Lower lobe of right lung (tissue), 2 donors: ENCODE measurements at places on chromosomes 7 and 10. TPM values are rescaled to one million over a fixed set of nuclear protein-coding genes. Genes with fewer than 3 reads are reported as not detected.

GRCh38 chr10:24849051-24849450 lies 103.4 kb downstream of the PRTFDC1 start:
- no peaks in the 10 kb centered on the region for H3K4me1 ChIP-seq
- H3K27me3 ChIP-seq: no peaks in the 10 kb centered on the region
- no peaks in the 10 kb centered on the region for H3K36me3 ChIP-seq
- DNase-seq: no peak
- peak overlapping the region; percentile 37 for H3K27ac ChIP-seq
- peak overlapping the region; percentile 14 for H3K4me3 ChIP-seq

DNA sequence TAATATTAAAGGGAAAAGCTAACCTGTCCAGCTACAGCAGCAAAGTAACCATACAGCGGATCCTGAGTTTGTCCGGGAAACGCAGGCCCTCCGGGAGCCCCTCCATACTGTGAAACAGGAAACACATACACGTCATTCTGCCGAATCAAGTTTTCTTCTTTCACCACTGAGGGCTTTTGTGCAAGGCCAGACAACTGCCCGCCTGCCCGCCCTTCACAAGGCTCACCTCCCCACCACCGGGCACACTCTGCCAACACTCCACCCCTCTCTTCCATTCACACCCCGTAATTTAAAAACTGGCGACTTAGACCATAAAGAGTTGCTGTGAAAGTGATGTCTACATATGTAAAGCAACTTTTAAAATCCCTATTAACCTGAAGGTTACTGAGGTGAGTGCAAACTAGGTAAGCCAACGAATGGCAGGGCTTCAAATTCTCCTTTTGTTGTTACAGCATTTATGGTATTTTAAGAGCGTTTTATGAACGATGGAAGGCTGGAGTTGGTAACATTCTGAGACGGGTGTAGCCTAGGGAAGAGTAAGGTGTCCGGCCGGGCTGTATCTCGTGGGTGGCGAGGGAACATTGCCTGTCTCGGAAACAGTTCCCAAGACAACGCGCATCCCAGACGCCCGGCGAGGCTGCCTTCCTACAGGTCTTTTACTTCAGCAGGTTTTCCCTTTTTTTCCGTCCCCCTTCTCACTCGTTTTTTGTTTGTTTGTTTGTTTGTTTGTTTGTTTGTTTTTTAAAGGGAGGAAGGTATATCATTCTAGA lies 817 bp downstream of the SRI start:
- H3K27ac ChIP-seq: peak overlapping the region; percentile 92
- H3K4me1 ChIP-seq: peaks cover 22% of the 10 kb centered on the region
- peak; percentile 75 for DNase-seq
- H3K4me3 ChIP-seq: peak overlapping the region; percentile 91

- H3K27me3 ChIP-seq: no peaks in the 10 kb centered on the region
- H3K36me3 ChIP-seq: no peaks in the 10 kb centered on the region
- no peaks in the 10 kb centered on the region for H3K4me1 ChIP-seq
- H3K4me3 ChIP-seq: no peak overlapping the region
Observed at GRCh38 chr7:158252837-158253669, 334.6 kb downstream of the PTPRN2 start.

GRCh38 chr7:29071203-29071874 lies 75.0 kb downstream of the CPVL start:
- DNase-seq: no peak
- H3K27me3 ChIP-seq: no peaks in the 10 kb centered on the region
- no peak overlapping the region for H3K4me3 ChIP-seq
- H3K4me1 ChIP-seq: no peaks in the 10 kb centered on the region

GRCh38 chr7:157872447-157872846 lies 535.6 kb downstream of the DNAJB6 start:
- no peak for DNase-seq
- peaks cover 5% of the 10 kb centered on the region for H3K4me1 ChIP-seq
- peaks cover 12% of the 10 kb centered on the region for H3K27me3 ChIP-seq
- no peak overlapping the region for H3K4me3 ChIP-seq
- H3K27ac ChIP-seq: no peak overlapping the region

DNA sequence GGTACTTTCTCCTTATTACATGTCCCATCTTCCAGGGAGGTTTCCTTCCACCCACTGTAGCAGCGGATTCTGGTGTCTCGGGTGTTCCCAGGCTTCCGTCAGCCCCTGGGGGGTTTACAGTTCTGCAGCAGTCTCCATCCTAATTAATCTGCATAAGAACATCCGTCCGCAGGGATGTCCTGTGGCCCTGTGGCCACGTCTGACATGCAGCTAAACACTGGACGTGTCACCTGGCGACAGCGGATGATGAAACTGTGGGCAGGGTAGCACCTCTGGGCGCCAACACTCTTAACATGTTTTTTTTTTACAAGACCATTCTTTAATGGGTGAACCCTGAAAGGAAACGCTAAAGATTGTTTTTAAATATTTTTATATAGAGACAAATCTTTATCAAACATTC lies 58.2 kb downstream of the DIP2C start:
- DNase-seq: no peak
- no peaks in the 10 kb centered on the region for H3K27me3 ChIP-seq
- H3K4me3 ChIP-seq: no peak overlapping the region

GRCh38 chr10:118840071-118840775 lies 85.5 kb upstream of the CACUL1 start:
- H3K27ac ChIP-seq: no peak overlapping the region
- H3K36me3 ChIP-seq: no peaks in the 10 kb centered on the region
- H3K4me1 ChIP-seq: no peaks in the 10 kb centered on the region
- H3K4me3 ChIP-seq: no peak overlapping the region
- H3K27me3 ChIP-seq: no peaks in the 10 kb centered on the region
- no peak for DNase-seq

DNA sequence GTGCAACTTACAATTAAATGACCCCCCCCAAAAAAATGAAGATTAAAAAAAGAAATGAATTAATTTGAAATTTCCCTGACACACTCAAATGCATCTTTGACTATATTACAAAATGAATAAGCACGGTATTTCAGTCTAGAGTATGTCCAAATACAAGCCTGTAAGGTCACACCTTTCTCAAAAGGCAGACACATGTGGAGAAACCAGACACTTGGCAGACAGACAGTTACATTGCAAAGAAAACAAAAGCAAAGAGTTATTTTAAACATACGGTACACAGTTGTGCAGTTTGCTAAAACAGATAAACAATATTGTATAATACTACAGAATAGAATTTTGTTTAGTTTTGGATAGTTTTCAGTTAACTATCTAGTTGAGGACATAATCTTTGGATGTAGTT lies 153.0 kb downstream of the ATE1 start:
- peak overlapping the region; percentile 31 for H3K27ac ChIP-seq
- no peak for DNase-seq
- no peaks in the 10 kb centered on the region for H3K36me3 ChIP-seq
- H3K27me3 ChIP-seq: no peaks in the 10 kb centered on the region
- H3K4me3 ChIP-seq: no peak overlapping the region
- H3K4me1 ChIP-seq: peaks cover 7% of the 10 kb centered on the region

DNA sequence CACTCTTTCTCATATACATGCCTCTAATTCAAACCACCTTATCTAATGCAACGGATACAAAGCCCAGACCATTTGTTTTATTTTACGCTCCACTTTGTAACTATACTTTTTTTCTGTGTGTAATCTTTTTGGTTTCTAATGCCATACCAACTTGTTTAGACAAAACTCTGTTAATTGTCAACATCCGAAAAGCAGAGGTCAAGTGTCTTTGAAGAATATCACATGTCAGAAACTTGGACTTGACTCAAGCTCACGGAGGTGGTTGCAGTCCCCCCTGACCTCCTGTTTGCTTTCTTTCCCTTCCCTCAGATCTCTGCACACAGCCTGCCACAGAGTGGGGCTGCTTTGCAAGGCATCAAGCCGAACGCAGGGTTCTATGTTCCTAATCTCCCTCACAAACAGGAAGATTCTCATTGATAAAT lies 698.9 kb downstream of the PARD3 start:
- H3K27me3 ChIP-seq: no peaks in the 10 kb centered on the region
- H3K4me3 ChIP-seq: no peak overlapping the region
- no peak overlapping the region for H3K27ac ChIP-seq
- DNase-seq: no peak

- H3K4me1 ChIP-seq: no peaks in the 10 kb centered on the region
- H3K4me3 ChIP-seq: no peak within 1 kb of the TSS
- H3K36me3 ChIP-seq: peaks cover 99% of the 10 kb centered on the region
- H3K27me3 ChIP-seq: no peaks in the 10 kb centered on the region
- DNase-seq: peak; percentile 39
- no peak within 1 kb of the TSS for H3K27ac ChIP-seq
Observed at GRCh38 chr7:100358027-100358856, at the start of gene PILRB. TSS of gene PILRB (plus strand) at chr7:100358117. CDS start at chr7:100358303, 186 bp downstream.

DNA sequence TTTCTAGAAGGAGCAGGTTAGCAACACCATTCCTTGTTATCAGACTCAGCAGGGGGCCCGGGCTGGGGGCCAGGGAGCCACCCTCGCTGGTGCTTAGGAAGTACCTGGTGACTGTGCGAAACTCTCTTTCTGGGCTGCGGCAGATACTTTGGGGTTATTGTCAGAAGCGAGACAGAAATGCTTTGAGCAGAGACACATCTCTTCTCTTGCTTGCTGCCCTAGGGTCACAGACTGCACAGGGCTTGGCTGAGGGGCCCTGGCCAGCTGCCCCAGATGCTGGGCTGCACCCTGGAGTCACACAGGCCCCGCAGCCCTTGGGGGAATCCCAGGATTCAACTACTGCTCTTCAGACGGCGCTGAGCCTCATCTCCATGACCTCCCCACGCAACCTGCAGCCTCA lies 91.9 kb downstream of the WDFY4 start:
- no peaks in the 10 kb centered on the region for H3K27me3 ChIP-seq
- H3K4me1 ChIP-seq: no peaks in the 10 kb centered on the region
- DNase-seq: no peak
- no peak overlapping the region for H3K4me3 ChIP-seq

- no peaks in the 10 kb centered on the region for H3K27me3 ChIP-seq
- DNase-seq: no peak
- H3K4me1 ChIP-seq: peaks cover 7% of the 10 kb centered on the region
Observed at GRCh38 chr10:15325243-15325943, 45.7 kb downstream of the FAM171A1 start.

DNA sequence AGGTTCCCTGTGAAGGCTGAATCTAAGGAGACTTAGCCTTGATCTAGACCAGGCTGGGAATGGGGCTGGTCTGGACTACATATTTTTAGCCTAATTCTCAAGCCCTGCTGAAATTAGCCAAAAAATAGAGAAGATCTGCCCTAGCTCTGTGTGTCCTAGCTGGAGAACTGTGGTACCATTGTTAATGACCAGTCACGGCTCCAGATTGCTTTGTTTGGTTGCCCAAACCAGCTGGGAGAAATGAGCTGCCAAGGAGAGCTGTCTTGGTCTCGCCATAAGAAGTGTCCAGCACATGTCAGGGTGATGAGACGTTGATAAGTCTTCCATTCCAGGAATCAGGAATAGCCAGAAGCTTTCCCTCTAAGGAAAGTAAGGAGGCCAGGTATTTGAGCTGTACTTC lies 20.7 kb downstream of the GBX1 start:
- DNase-seq: no peak
- H3K27ac ChIP-seq: no peak overlapping the region

DNA sequence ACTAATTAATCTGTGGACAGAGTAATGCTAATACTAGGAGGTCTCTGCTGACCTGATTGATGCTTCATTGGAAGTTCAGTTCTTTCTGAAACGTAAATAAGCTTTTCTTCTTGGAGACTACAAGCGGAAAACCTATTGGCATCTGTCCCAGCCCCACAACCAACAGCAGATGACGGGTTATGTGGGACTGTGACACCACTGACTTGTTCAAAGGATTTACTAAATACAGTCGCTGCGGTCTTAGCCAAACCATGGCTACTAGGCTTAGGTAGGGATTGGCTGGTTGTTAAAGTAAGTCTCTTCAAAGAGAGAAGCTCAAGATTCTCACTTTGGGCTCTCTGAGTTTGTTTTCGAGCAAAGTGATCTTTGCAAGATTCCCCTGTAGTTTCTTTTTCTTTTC lies 68.3 kb downstream of the HYCC1 start:
- H3K4me1 ChIP-seq: peaks cover 4% of the 10 kb centered on the region
- no peaks in the 10 kb centered on the region for H3K27me3 ChIP-seq
- H3K4me3 ChIP-seq: no peak overlapping the region
- no peak overlapping the region for H3K27ac ChIP-seq

DNA sequence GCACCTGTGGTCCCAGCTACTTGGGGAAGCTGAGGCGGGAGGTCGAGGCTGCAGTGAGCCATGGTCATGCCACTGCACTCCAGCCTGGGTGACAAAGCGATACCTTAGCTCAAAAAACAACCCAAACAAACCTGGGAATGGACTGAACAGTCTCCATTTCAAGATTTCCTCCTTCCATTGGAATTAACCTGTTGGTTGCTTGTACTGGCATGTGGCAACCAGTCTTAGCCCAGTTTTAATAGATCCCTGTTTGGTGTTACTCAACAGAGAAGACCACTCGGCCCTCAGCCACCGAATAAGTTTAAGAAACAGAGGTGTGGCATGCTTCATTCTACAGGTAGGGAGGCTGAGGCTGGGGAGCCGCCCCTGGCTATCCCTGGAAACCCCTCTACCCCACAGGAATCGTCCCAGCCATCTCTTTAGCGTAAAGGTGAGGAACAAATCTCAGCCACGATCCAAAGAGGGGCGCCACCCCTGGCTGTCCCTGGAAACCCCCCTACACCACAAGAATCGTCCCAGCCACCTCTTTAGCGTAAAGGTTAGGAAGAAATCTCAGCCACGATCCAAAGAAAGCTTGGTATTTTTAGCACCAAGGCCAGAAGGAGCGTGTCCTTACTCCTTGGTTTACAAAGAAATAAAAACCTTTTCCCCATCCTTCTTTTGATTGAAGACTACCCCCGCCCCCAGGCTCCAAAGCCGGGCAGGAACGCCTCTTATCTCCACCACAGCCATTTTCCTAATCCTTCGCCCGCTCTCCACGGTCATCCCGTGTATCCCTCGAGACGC lies 861 bp upstream of the TSPAN14 start:
- DNase-seq: no peak
- H3K27me3 ChIP-seq: no peaks in the 10 kb centered on the region

TEX36 gene
- not detected for total RNA-seq

RARRES2 gene
- 144 TPM for total RNA-seq

PIK3AP1 gene
- total RNA-seq: 71.6 TPM

SNX10 gene
- 85.1 TPM for total RNA-seq

SPDYE2B gene
- total RNA-seq: not detected

MYL10 gene
- not detected for total RNA-seq

ZFAND4 gene
- total RNA-seq: 15.7 TPM

CYP2E1 gene
- 0.86 TPM for total RNA-seq

ADAMTS14 gene
- 0.53 TPM for total RNA-seq

NUTM2A gene
- 2.3 TPM for total RNA-seq

FXYD4 gene
- total RNA-seq: not detected

EMX2 gene
- total RNA-seq: not detected

MYH16 gene
- not detected for total RNA-seq

ASB10 gene
- not detected for total RNA-seq

PRDX3 gene
- total RNA-seq: 82.0 TPM
